ENCODE measurements at places on chromosomes 11 and 22.

DNA sequence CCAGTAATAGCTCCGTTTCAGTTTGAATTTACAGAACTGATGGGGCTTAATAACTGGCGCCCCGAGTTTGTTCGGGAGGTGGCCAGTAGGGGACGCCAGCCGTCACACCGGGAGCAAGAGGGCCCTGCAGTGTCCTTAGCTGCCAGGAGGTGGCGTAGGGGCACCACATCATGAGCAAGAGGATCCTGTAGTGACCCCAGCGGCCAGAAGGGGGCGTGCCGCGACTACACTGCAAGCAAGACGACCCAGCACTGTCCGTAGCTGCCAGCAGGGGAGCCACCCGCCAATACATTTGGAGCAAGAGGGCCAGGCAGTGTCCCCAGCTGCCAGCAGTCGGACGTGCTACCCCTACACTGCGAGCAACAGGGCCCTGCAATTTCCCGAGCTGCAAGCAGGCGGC is 663.7 kb upstream of the B3GAT1 start:
- DNase-seq = no peak

- no peak for DNase-seq
Measured at GRCh38 chr11:70252844-70253243, 17.6 kb upstream of the PPFIA1 start.

- DNase-seq = peak; percentile 19
Measured at GRCh38 chr22:44582016-44582415, 84.0 kb upstream of the RTL6 start.

- no peak for DNase-seq
Measured at GRCh38 chr11:20467487-20468185, 80.1 kb downstream of the PRMT3 start.

- DNase-seq = no peak
Measured at GRCh38 chr22:50693462-50693861, 20.8 kb downstream of the SHANK3 start.

DNA sequence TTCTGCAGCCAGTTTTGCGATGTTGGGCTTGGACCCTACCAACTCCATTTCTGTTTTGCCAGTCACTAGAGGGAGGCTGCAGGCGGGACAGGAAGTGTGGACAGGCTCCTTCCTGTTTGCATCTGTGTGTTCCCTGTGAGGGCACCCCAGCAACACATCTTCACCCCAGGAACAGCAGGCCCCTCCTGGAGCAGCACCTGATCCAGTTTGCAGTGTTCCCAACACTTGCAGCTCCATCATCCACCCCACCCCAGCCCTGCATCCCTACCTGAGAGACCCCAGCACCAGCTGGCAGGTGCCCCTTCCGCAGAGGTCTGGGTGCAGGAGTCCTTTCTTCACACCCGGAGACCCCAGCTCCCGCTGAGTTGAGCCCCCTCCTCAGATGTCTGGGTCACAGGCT is 7.4 kb upstream of the VSIG10L2 start:
- peak; percentile 44 for DNase-seq

- DNase-seq = no peak
Measured at GRCh38 chr11:116517077-116517476, 255.7 kb downstream of the BUD13 start.

- DNase-seq = no peak
Measured at GRCh38 chr22:37358917-37359316, 68.4 kb downstream of the ELFN2 start.

DNA sequence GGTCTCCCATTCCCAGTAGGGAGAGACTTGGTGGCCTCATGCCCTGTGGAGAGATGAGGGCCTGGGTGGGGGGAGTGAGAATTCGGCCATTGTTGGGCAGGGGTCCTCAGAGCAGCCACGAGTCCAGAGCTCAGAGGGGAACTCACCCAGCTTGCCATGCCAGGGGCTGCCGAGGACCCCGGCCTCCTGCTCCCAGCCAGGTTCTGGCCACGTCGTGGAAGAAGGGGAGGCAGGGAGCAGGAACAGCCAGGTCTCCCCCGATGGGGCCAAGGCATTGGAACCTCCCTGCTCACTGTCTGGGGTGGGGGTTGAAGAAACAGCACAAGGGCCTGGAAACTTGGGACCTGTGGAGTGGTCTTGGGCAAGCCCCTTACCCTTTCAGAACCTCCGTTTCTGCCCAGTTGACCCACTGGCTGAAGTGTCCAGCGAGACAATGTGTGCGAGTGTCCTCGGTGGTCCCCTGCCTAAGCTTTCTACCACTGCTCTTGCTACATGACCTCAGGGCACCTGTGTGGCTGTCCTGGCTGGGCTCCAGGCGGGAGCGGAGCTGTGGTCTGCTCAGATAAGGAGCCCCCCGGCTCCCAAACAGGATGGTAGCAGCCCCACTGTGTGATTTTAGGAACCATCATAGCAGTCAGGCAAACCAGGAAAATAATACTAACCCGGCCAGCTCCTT is 74.7 kb upstream of the WNT11 start:
- DNase-seq = no peak

DNA sequence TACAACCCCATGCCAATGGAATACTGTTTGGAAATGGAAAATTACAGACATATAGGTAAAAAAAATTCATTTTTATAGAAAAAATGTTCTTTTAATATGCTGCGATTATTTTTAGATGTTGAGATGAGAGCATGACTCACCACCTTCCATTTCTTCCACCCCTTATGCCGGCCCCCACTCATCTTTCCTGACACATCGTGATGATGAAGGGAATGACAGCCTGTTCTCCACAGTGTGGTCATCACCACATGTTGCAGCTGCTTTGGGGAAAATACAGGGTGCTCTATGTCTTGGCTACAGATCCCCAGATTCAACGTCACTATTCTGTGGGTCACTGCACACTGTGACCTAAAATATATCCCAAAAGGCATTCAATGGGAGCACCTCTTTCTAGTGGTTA is 916.2 kb downstream of the METTL15 start:
- no peak for DNase-seq

DNA sequence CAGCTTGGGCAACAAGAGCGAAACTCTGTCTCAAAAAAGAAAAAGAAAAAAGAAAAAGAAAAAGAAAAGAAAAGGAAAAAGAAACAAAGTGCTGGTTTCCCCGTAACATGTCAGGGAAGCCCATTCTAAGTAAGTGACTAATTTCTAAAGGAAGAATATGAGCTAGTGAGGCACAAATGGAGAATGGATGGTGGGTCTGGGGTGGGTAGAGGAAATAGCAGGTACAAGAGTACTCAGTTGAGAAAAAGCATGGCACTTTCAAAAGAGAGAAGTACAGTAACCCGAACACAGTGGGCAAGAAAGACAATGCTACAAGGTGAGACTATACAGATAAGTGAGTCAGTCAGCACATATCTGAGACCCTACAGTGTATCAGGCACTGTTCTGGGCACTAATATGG is 4.5 kb downstream of the MAJIN start:
- no peak for DNase-seq

DNA sequence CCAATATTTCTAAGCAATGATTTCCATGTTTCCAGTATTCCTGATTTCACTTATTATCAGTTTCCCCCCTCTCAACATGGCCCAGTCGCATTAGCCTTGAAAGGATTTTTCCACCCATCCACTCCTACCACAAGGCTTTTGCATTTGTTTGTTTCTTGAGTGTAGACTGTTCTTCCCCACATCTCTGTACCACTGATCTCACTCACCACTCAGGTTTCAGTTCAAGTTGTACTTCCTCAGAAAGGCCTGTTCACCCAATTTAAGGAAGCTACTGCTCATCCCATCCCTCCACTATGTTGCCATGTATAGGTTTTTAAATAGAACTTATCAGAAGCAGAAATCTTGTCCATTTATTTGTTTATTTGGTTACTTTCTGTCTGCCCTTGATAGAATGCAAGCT is 472.3 kb downstream of the FAM181B start:
- DNase-seq = no peak

- DNase-seq = no peak
Measured at GRCh38 chr11:125564357-125564756, 4.9 kb upstream of the EI24 start.

DNA sequence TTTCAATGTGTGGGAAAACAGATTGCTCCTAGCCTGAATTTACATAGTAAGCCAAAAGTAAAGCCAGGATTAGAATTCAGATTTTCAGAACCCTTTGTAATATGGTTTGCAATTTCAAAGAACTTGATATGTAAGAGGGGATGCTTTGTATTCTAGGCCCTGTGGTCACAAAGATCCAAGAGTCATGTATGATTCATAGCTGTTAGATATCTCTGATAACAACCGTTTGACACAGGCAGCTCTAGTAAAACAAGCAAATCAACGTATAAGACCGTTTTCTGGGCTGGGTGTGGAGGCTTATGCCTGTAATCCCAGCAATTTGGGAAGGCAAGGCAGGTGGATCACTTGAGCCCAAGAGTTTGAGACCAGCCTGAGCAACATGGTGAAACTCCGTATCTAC is 79.6 kb downstream of the EMSY start:
- no peak for DNase-seq

GRCh38 chr11:72012897-72013721 is 14.4 kb downstream of the IL18BP start:
- DNase-seq = peak; percentile 80

DNA sequence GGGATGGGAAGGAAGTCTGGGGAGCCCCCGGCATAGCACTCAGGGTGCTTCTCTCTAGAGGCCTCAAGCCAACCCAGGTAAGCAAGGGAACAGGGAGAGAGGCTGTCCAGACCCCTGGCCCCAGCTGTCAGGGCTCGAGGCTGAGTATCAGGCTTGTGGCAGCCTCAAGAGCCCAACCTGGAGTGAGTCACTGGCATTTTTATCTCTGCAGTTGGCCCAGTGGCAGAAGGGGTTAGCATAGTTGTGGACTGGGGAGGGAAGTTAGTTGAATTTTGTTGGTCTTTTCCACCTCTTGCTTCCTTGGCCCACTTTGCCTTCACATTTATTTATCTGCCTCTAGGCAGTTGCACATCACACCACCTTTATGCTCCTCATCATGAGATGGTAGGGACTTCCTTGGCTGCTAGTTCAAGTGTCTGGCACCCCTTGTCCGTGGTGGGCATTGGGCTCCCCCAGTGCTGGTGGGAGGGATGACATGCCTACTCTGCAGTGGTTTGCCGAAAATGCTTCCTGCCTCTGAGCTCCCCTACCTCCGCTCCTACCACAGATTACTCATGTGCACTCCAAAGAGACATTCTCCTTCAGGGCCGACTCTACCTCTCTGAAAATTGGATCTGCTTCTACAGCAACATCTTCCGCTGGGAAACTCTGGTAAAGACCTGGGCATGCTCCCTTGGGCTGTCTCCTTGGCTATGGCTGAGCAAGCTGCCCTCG is 60.1 kb downstream of the SCN3B start:
- no peak for DNase-seq

DNA sequence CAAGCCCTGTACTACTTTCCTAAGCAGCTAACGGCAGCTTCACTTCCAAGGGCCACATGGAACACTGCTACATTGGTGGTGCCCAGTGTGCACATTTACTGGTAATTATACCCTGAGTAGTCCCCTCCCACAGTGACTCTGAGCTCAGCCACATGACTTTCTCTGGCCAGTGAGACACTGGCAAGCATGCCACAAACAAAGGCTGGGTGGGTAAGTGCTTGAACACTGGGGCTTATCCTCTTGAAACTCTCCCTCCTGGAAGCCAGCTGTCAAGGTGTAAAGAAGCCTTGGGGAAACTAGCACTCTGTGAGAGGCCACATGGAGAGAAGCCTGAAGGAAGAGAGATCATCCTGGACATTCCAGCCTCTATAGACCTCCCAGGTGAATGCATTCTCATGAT is 54.4 kb upstream of the DRD2 start:
- no peak for DNase-seq

DNA sequence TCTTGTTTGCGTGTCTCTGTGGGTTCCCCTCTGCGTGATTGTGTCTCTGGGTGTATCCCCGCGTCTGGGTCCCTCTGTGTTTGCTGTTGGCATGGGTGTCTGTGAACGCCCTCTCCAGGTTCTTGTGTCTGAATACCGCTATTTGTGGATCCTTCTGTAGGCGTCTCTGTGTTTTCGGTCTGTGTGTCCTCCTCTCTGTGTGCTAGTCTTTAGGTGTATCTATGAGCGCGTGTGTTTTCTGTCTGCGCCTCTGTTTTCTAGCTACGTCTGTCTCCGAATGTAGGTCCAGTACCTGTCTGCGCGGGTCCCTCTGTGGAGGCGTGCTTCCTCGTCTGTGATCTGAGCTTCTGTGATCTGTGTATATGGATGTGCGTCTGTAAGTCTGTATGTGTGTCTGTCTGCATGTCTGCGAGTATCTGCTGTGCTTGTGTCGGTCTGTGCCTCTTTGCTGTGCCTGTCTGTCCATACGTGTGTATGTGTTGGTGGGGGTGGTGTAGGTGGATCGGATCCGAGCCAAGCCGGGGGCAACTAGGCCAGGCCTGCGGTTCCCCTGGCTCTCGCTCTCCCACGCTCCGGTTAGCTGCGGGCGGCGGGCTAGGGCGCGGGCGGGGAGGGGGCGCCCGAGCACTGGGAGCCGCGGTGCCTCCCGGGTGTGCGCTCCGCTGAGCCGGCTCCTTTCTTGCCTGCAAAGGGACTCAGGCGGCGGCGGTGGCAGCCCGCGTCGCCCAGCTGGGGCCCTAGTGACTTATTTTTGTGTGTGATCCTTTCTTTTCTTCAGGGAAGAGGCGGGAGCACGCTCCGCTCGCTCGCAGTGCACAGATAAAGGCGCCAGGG is 105.3 kb upstream of the E2F8 start:
- no peak for DNase-seq

DNA sequence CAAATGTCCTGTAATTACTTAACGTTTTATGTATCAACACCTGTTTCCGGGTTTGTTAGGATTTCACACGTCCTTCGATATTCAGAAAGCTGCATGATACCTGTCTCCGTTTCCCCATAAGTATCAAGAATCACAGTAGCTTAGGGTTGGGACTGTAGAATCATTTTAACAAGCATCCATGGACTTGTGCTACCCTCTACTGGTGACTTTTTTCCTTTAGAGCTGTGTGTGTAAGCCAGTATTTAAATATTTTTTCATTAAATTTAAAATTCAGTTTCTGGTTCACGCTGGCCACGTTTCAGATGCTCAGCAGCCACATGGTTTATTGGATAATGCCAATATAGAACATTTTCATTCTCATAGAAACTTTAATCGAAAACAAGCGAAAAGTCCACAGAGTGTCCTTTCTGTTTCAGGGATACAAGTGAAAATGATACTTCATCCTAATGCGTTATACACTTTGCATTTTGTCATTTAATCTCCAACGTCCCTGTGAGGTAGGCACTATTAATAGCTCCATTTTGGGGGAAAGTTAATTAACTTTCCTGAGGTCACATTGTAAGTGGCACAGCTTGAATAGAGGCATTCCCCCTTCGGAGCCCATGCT is 61.5 kb upstream of the SLC25A18 start:
- no peak for DNase-seq

DNA sequence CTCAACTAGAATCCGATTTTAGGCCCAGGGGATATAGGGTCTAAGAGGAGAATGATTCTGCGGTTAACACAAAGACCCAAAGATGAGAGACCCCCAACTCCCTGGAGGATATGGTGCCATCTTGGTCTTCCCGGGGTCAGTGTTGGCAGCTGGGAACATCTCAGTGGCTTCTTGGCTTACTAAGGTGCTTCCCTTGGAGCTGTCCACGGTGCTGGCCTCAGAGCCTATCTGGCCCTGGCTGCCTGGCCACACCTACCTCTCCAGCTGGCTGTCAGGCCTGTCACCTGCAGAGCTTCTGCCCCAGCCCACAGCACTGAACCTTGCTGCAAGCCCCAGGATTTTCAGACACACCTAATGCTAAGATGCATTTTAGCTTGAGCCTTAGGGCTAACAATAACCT is 70.7 kb upstream of the THY1 start:
- DNase-seq = no peak

GRCh38 chr11:56932572-56933220 is 56.0 kb upstream of the OR5AK2 start:
- no peak for DNase-seq

GRCh38 chr11:45580399-45580798 is 85.0 kb downstream of the CHST1 start:
- peak; percentile 58 for DNase-seq

- peak; percentile 62 for DNase-seq
Measured at GRCh38 chr11:77174559-77174958, 46.5 kb downstream of the MYO7A start.
